ENCODE measurements at places on chromosomes 3 and 15. TPM values are rescaled to one million over a fixed set of nuclear protein-coding genes. Genes with fewer than 3 reads are reported as not detected.

The ATP13A5 gene
- not detected for total RNA-seq

The TRH gene
- total RNA-seq = not detected

The CPN2 gene
- total RNA-seq = not detected

The CCR3 gene
- 0.34 TPM for total RNA-seq

The FAM174B gene
- 3.3 TPM for total RNA-seq

The BSN gene
- 0.34 TPM for total RNA-seq

The MNS1 gene
- 0.23 TPM for total RNA-seq

The UPK1B gene
- total RNA-seq = not detected

The CCDC13 gene
- not detected for total RNA-seq

The APOD gene
- total RNA-seq = not detected

The ZNF148 gene
- total RNA-seq = 39.1 TPM

The CATSPER2 gene
- 6.0 TPM for total RNA-seq

The C15orf39 gene
- total RNA-seq = 59.4 TPM
